ENCODE measurements at places on chromosomes 3 and 15. TPM values are rescaled to one million over a fixed set of nuclear protein-coding genes. Genes with fewer than 3 reads are reported as not detected.

GRCh38 chr15:38325648-38325990 lies 73.0 kb downstream of the SPRED1 start:
- H3K27me3 ChIP-seq: no peaks in the 10 kb centered on the region
- H3K4me1 ChIP-seq: no peaks in the 10 kb centered on the region
- peaks cover 5% of the 10 kb centered on the region for H3K36me3 ChIP-seq
- H3K27ac ChIP-seq: no peak overlapping the region
- no peak for DNase-seq

DNA sequence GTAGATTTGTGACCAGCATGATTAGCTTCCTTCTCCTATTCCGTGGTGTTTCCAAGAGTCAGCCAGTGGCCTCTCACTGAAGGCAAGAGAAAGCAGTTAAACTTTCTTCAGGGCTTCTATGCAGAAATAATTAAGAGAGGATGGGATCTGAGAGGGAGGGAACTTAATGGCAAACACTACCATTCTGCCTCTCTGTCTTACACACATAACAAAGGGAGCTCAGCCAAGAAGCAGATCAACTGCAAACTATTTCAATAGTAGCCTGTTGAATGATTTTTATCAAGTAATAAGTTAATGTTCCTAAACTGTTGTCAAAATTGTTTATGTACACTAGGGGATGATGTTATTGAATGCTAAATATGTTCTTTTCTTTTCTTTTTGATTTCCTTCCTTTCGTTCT lies 11.8 kb downstream of the OXSR1 start:
- no peak overlapping the region for H3K27ac ChIP-seq
- no peaks in the 10 kb centered on the region for H3K36me3 ChIP-seq
- no peak overlapping the region for H3K4me3 ChIP-seq
- H3K4me1 ChIP-seq: peaks cover 8% of the 10 kb centered on the region
- no peak for DNase-seq
- H3K27me3 ChIP-seq: no peaks in the 10 kb centered on the region

OR5H2 gene
- total RNA-seq: not detected

- no peaks in the 10 kb centered on the region for H3K36me3 ChIP-seq
- DNase-seq: no peak
- no peaks in the 10 kb centered on the region for H3K27me3 ChIP-seq
- H3K4me3 ChIP-seq: no peak overlapping the region
- H3K4me1 ChIP-seq: no peaks in the 10 kb centered on the region
- no peak overlapping the region for H3K27ac ChIP-seq
These were observed 5.3 kb upstream of the CPNE9 start for GRCh38 chr3:9698293-9698692.

DNA sequence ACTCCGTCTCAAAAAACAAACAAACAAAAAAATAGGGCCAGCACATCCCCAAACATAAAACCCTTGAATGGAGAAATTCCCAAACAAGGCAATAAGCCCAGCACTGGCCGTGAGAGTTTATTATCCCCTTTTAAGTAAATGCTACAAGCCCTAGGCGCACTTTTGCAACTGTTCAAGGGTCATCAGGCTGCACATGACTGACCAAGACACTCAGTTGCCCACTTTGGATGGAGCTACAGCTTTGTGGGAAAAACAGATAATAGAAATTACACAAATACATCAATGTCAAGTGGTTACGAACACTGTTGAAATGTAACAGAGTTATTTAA lies 33.7 kb upstream of the ZNF445 start:
- DNase-seq: no peak
- peak overlapping the region; percentile 44 for H3K27ac ChIP-seq
- peak overlapping the region; percentile 90 for H3K4me3 ChIP-seq
- H3K36me3 ChIP-seq: peaks cover 4% of the 10 kb centered on the region
- H3K4me1 ChIP-seq: peaks cover 5% of the 10 kb centered on the region

All from Panc1 (cell line).